Activated naive CD4-positive, alpha-beta T cell treated with anti-CD3 and anti-CD28 coated beads, Interleukin-2, amount 50 U/mL, for 16 hours (primary cell): ENCODE measurements at places on chromosomes 5 and 9.

DNA sequence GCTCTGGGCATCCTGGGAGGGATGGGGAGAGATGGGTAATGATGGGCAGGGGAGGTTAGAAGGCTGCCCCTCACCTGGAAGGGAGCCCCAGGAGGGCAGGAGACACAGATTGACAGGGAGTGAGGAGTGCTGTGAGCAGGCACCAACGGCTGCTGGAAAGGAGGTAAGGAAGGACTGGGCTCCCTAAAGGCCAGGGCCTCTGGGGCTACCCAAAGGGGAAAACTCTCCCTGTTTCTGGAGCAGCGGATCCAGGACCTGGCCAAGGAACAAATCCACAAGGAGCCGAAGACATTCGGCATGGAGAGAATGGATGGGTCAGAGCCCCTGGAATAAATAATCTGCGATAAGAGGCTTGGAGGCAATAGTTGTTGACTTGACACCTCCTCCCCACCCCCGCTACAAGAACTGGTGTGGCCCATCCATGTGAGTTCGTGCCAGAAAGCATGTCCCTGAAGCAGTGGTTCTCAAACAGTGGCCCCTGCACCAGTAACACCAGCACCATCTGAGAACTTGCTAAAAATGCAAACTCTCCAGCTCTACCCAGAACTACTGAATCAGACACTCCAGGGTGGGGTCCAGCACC, 208.3 kb downstream of the GABBR2 start:
- no peak for DNase-seq

DNA sequence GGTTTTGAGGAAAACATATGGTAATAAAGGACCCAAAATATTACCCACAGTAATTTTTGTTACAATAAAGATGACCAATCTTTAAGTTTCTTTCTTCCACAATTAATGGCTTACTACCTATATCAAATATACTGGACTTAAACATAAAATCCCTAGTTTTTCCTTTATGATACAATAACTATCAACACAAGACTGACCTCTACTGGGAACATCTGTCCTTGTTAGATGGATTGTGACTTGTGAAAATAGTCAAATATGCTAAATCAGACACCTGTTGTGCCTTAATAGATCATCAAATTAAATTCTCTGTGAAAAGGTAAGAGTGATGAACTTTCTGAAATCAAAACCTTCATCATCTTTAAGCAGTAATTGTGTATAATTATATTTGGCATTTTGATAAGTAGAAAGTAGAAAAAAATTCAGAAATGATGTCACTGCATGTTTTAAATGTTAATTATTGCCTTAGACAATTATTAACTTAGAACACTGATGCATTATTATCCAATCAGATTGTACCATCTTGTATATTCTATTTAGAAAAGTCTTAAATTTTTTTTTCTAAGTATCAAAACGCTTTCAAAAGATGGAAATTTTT, 113.6 kb downstream of the DEPDC1B start:
- DNase-seq = no peak

GRCh38 chr5:44860267-44860666, 51.5 kb downstream of the MRPS30 start:
- no peak for DNase-seq

DNA sequence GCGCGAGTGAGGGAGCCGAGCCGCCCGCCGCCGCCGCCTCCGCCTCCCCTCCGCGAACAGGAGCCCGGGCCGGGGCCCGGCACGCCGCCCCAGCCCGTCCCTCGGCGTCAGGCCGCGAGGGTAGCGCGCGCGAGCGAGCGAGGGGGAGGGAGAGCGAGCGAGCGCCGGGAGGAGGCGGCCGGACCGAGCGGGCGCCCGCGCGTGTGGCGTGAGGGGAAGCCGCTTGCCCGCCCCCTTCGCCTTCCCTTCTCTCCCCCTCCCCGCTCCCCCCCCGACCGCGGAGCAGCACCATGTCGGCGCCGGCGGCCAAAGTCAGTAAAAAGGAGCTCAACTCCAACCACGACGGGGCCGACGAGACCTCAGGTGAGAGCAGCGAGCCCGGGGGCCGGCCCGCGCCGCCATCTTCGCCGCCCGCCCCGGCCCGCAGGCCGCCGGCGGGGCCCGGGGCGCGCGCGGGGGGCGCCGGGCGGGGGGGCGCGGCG, 312 bp downstream of the SET start:
- DNase-seq = no peak

DNA sequence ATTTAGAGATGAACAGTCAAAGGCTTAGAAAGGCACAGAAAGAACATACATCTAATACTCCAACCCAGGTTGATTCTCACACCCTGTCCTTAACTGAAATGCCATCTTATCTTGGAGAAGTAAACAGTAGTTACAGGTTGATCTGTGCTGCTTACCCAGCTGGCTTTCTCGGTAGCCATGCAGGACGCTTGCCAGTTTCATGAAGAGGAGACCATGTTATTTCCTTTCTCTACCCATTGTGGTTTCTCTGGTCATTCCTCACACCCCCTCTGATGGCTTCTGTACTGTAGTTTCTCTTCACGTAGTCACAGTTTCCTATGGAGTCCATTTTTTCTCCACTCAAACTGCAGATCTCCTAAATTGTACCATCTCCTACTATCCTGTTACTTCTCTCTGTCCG, 206.0 kb downstream of the SGCD start:
- no peak for DNase-seq

DNA sequence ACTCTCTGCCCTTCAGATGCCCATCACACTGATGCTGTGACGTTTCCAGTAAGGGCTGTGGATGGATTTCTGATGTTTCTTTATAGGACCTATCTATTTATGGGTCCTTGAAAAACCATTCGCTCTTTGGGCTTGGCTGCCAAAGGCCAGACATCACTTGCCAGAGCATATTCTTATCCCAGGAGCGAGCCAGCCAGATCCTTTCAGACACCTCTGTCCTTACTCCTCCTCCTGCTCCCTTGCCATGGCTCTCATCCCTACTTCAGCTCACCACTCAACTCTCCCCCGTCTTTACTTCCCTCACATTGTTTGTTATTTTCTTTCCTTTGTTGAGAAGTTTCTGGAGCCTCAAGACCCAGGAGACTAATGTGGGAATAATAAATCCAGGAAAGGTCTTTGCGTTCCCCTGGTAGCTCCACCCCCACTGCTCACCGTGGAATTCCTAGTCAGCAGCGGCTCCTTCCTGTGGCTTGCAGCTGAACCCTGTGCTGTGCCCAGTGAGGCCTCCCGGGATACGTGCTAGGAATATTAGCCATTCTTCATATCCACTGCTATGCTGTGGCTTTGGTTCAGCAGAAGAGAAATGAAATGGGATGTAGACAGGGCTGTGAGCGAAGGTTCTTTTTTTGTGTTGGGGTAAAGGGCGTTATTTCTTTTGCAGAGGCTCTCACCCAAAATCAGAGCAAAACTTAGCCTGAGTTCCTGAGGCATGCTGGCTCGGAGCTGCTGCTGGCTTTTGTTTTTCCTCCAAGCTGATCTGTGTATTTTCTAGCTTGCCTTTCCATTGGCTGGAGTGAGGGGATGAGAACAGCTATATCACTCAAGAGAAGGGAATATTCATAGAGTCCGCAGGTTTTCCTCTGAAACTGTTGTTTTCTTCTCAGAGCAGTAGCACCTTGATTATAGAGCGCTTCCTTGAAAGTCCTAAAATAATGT, 171.1 kb downstream of the SAXO1 start:
- DNase-seq = no peak

DNA sequence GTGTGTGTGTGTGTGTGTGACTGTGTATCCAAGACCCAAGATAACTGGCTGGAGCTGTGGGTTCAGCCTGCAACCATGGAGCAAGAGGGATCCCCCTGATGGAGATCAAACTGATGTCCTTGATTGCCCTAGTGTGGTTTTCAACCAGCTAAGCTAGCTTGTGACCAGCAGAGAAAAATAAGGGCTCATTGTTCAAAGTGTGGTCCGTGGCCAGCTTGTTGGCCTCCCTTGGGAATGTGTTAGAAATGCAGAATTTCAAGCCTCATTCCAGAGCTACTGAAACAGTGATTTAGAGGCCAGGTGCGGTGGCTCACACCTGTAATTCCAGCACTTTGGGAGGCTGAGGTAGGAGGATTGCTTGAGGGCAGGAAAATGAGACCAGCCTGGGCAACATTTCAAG, 79.9 kb downstream of the ACER2 start:
- no peak for DNase-seq

GRCh38 chr5:154474396-154475334, 3.4 kb downstream of the HAND1 start:
- DNase-seq = no peak

DNA sequence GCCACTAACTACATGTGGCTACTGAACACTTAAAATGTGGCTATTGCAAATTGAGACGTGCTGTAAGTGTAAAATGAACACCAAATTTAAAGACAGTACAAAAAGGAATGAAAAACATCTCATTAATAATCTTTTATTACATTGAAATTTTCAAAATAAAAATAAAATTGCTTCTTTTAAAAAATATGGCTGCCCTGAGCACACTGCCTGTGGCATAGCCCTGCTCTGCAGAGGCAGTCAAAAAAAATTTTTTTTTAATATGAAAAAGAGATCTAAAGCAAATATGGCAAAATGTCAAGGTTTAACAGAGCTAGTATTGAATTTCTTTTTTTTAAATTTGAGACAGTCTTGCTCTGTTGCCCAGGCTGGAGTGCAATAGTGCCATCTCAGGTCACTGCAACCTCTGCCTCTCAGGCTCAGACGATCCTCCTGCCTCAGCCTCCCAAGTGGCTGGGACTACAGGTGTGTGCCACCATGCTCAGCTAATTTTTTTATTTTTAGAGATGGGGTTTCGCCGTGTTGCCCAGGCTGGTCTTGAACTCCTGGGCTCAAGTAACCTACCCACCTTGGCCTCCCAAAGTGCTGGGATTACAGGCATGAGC, 25.6 kb downstream of the CARNMT1 start:
- no peak for DNase-seq

GRCh38 chr9:118414676-118415075, 710.5 kb downstream of the TLR4 start:
- no peak for DNase-seq

- no peak for DNase-seq
These were observed 5.5 kb downstream of the SHC3 start for GRCh38 chr9:89173072-89173471.

- DNase-seq = no peak
These were observed 288.0 kb downstream of the IZUMO3 start for GRCh38 chr9:24257726-24258125.

DNA sequence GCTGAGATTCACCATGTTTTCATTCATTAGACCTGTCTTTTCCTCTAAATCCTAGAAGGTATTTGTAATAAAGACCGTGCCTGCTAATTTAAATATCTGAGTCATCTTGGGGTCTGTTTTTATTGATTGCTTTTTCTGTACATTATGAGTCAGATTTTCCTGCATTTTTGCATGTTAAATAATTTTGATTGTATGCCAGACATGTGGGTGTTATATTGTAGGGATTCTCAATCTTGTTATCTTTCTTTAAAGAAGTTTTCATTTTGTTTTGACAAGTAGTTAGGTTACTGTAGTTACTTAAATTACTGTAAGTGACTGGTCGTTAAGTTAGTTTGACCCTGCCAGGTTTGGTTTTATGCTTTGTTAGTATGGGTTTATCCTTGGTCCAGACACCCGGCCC, 35.1 kb downstream of the EXOSC2 start:
- no peak for DNase-seq

DNA sequence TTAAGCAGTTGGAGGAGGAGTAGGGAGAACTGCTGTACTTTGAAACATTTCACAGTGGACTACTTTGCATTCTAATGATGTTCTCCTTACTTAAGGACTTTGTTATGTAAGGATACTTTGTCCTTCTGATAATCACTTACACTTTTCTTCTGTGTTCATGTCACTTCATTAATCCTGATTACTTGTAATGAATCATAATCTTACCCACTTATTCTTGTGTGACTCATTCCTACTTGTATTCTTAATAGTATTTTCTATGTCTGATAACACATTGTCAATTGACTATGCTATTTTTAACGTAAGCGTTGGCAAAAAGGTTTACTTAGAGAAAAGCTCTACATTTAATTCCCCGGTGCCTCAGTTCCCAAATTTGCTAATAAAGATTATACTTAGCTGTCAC, 63.8 kb downstream of the GHR start:
- no peak for DNase-seq

DNA sequence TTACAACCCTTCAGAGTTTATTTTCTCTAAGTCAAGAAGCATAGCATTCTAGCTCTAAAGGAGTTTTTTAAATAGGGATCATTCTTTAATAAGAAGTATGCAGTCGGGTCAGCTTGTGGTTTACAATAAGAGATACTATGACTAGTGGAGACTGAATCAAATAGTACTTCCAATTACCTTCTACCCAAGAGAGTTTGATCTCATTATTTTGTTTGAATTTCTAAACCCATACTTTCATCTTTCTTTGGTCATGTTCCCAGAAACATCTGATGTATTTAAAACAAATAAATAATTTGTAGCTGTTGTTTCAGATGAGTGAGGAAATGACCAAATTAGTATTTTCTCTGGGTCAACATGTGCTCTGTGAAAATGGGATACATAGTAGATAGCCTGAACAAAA, 160.2 kb upstream of the CDH6 start:
- no peak for DNase-seq

DNA sequence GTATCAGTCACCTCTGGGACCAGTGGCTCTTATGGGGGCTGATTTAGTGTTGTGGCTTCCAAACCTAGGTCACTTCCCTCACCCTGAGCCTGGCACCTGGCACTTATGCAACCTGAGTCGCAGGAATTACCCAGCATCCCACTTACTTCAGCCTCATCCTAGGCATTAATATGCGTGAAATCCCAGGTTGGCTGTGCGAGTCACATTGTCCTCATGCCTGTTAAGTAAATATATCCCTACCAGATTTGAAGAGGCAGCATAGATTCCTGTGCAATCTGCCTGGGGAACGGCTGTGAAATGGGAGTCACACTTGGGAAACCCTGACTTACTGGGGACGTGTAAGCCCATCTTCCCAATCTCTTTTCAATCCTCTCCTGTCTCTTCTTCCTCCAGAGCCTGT, 42.7 kb upstream of the AKNA start:
- DNase-seq = no peak

- no peak for DNase-seq
These were observed 502.8 kb downstream of the NTRK2 start for GRCh38 chr9:85172001-85172978.

GRCh38 chr5:164332349-164333196, 827.2 kb downstream of the MAT2B start:
- no peak for DNase-seq

- DNase-seq = no peak
These were observed 1096.0 kb downstream of the DTWD2 start for GRCh38 chr5:117892360-117892759.

DNA sequence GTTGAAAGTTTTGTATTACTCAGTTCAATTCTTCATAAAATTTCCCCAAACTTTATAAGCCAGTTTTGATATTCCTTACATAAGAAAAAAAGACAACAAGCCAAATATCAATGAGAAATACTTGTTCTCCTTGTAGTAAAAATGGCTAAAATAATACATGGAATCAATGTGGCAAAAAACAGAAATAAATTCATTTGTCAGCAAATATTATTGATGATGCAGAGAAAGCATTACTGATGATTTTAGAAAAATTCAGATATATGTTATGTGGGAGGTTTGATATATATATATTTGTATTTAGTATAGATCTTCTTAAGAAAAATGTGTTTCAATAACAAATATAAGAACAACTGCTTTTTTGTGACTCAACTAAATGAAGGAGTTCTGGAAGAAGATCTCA, 127.0 kb upstream of the PUM3 start:
- no peak for DNase-seq
